ENCODE measurements at places on chromosomes 16 and 17.

- DNase-seq: no peak
Measured at GRCh38 chr17:45197555-45198334, 23.9 kb upstream of the FMNL1 start.

DNA sequence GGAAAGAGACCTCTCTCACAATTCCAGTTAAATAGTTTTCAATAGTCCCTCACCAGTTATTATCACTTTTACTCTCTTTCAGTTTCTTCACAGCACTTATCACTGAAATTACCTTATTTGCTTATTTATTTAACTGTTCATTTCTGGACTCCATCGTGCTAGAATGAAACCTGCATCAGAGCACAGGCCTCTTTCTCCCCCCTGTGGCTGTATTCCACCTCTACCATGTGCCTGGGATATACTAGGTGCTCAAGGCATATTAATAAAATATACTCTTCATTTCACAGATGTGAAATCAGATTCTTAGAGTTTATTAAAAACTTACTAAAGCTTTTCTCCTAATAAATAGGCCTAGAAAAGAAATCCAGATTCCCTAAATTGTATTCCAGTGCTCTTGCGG is 308.9 kb upstream of the MON1B start:
- DNase-seq: no peak

- no peak for DNase-seq
Measured at GRCh38 chr17:11742886-11743285, 144.6 kb downstream of the DNAH9 start.

- no peak for DNase-seq
Measured at GRCh38 chr16:84056933-84057332, 14.3 kb upstream of the SLC38A8 start.

DNA sequence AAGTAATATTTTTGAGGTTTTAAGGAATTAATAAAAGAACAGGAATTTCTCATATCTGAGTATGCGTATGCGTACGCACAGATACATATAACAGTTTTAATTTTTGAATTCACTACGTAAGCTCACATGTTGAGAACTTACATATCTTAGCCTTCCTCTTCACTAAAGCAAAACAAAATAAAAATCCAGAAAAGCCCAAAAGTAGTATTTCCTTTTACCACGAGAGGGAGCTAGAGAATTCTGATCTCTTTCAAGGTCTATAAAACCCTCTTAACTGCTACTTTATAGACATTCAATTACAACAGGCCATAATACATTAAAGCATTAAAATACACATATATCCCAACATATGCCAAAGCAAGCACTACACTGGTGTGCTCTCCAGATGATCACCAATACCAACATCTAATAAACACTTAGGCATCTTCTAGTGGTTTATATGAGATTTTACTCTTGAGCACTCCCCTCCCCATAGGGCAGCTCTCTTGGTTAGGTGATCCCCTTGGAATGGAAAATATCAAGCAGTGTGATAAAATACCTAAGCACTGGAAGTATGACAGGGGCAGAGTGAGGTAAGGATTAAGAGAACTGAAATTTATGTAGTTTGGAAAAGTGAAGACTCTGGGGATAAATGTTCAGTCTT is 94.0 kb downstream of the SKAP1 start:
- DNase-seq: no peak

DNA sequence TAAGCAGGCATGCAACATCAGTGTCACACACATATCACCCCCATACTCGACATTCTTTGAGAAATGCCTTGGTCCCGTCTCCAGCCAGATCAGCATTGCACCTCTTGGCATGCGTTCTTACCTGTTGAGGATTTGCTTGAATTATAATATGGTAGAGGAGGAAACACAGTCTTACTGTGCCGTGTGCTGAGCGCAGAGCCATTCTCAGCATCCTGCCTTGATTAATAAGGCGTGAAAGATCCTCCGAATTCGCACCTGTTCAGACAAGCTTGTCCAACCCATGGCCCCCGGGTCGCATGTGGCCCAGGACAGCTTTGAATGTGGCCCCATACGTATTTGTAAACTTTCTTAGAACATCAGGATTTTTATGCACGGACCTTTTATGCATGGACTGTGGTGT is 408.1 kb downstream of the WWOX start:
- no peak for DNase-seq

GRCh38 chr16:89574681-89575246 is 794 bp upstream of the CPNE7 start:
- DNase-seq: no peak

Data from kidney epithelial cell (primary cell).